ENCODE measurements at places on chromosomes 7 and 10.

- DNase-seq = no peak
These were observed 11.2 kb downstream of the ITPRIP start for GRCh38 chr10:104326991-104327610.

- no peak for DNase-seq
These were observed 50.3 kb downstream of the ATXN7L1 start for GRCh38 chr7:105826143-105826542.

DNA sequence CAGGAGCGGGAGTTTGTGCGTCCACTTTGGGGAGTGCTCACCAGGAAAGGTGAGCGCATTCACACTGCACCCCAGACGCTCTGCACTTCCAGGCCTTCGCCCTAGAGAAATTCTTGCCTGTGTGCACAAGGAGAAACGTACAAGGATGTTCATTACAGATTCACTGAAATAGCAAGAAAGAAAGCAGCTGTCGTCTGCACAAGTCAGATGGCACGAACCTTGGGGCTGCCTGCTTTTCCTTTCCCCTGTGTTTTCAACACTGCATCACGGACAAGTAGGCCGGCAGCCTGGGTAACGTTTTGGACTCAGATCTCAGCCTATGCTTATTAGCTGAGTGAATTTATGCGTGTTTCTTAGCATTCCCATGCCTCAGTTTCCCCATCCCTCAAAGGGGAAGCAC lies 546.8 kb upstream of the FOXK1 start:
- DNase-seq = no peak

GRCh38 chr10:103696411-103697145 lies 158.8 kb downstream of the SH3PXD2A start:
- DNase-seq = no peak

- no peak for DNase-seq
These were observed 83.4 kb downstream of the SLC25A13 start for GRCh38 chr7:96238474-96238873.

- DNase-seq = no peak
These were observed 1245.5 kb downstream of the GATA3 start for GRCh38 chr10:9299966-9300365.

GRCh38 chr7:93697901-93698300 lies 123.4 kb upstream of the CALCR start:
- no peak for DNase-seq

DNA sequence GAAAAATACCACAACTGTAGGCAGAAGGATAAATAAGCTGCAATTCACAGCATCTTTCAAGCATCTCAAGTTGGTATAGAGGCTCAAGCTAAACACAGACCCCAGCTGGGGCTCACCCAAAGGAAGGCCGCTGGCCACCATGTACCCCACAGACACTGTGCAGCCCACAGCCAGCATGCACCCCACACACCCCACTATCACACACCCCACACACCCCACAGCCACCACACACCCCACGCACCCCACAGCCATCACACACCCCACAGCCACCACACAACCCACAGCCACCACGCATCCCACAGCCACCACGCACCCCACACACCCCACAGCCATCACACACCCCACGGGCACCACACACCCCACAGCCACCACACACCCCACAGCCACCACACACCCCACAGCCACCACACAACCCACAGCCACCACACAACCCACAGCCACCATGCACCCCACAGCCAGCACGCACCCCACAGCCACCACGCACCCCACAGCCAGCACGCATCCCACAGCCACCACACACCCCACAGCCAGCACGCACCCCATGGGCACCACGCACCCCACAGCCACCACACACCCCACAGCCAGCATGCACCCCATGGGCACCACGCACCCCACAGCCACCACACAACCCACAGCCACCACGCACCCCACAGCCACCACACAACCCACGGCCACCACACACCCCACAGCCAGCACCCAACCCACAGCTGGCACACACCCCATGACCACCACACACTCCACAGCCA lies 214.7 kb downstream of the DNAJB6 start:
- no peak for DNase-seq

DNA sequence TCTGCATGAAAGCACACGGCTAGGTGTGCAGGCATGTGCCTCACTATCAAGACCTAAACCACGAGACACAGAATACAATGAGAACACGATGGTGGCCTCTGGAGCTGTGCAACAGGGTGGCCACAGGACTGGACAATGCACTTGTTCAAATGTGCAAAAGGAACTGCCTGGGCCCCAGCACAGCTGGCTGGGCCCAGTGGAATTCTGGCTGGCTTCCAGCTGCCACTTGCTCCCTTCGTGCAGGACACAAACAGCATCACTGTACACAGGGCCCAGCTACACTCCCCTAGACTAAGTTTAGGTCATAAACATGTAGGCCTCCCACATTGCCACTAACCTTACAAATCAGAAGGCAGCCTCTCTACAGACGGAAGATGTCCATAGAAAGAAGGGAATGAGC lies 23.4 kb downstream of the DOCK4 start:
- DNase-seq = no peak

DNA sequence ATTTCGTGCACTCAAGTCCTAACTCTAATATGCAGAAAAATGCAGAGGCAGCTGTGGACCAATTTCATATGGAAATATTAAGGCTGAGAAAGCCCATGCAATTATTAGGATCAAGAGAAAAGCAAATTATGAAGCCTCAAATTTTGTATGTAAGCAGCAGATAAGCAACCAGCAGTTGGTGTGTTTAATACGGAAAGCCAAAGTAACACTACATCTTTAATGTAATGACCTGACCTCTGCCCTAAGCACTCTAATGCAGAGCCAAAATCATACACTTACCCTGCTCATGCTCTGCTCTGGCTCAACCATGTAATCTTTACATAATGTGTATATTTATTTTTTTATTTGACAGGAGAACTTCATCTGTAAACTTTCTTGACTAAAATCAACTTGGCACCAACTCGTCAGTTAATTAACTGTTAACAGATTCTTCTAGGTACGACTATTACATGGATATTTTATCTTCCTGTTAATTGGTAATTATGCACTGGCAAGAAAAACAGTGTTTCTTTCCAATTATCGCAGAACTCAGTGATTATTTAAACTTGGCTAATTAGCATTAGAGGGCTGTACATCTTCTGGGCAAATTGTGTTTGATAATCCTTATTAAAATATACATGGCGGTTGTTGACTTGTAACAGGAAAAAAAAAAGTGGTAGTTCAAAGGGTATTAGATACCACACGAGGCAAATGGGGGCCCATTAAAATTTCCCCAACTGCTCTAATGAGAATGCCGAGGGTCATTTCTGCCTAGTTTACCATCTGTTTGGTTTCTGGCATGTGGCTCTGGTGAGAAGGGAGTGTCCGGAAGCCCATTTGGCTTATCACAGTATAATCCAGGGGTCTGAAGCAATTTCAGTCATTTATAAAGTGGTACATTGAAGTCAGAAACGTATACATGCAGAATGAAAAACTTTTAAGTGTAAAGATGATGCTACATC lies 94.5 kb downstream of the RELN start:
- DNase-seq = no peak

- no peak for DNase-seq
These were observed 26.7 kb upstream of the COL1A2 start for GRCh38 chr7:94367949-94368348.

DNA sequence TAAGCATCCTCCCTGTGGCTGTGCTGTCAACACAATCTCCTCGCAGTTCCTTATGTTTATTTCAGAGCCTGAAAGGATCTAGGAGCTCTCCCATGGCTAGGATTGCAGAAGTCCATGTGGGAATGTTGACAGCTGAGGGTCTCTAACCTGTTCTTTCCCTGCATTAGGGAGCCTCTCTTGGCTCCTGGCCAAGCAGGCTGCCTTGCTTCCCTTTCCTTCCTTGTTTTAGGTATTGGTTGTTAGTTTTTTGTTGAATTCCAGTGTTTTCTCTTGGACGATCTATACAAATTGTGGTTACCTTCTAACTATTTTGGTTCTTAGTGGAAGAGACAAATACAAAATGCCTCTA lies 171.8 kb downstream of the MLLT10 start:
- DNase-seq = no peak

DNA sequence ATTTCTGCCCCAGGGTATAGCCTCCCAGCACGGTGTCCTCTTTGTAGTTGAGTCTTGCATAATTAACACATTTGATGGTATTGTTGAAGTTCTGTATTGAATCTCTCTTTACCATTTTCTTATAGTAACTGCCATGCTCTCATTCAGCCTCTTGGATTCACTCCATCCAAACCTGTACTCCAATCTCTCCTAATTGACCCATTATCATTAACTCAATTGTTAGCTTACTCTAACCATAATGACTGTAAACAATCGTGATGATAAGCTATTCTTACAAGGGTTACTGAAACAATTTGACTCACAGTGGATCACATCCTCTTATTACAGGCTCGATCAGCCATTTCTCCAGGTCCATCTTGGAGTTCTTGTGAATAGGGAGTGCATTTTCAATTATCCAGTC lies 191.9 kb upstream of the AGK start:
- no peak for DNase-seq
